ENCODE measurements at places on chromosomes 16 and 17.

DNA sequence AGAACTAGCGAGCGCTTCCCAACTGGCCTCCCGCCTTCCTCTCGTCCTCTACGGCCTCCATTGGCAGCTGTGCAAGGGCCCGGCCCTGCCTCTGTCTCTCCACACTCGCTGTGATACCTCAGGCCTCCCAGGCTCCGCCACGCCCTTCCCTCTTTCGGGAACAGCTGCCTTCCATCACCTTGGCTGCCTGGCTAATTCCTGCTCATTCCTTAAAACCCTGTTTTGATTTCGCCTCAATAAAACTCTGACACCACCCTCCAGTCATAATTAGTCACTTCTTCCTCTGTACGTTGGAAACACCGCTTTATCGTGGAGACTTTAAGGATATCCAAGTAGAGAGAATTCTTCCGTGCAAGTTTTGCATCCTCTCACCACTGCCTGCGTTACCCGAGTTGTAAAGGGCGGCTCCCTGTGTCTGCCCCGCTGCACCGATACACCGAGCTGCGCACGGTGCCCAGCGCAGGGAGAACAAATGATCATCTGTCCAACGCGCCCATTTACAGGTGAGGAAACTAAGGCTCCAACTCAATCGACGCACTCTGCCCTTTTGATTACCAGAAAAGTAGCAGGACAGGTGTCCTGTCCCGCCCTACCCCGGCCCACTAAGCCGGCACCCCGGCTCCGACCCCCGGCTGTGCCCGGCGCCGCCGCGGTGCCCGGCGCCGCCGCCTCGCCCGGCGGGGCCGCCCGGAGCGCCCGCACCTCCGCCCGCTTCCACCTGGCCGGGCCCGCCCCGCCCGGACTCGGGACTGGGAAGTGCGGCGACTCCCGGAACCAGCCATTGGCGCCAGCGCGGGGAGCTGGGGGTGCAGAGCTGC is 139.7 kb downstream of the SEC14L1 start:
- DNase-seq, result peak; percentile 76

GRCh38 chr17:46796956-46797530 is 21.4 kb downstream of the WNT3 start:
- no peak for DNase-seq

DNA sequence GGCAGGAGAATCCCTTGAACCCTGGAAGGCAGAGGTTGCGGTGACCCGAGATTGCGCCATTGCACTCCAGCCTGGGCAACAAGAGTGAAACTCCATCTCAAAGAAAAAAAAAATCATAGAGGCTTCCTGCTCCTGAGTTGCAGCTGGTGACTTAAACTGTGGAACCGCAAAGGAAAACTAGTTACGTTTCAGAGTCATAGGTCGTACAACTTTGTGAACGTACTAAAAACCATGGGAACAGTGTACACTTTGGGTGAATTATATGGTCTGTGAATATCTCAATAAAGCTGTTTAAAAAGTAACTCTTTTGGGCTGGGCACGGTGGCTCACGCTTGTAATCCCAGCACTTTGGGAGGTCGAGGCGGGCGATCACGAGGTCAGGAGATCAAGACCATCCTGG is 23.6 kb downstream of the SLC5A10 start:
- DNase-seq, result no peak

DNA sequence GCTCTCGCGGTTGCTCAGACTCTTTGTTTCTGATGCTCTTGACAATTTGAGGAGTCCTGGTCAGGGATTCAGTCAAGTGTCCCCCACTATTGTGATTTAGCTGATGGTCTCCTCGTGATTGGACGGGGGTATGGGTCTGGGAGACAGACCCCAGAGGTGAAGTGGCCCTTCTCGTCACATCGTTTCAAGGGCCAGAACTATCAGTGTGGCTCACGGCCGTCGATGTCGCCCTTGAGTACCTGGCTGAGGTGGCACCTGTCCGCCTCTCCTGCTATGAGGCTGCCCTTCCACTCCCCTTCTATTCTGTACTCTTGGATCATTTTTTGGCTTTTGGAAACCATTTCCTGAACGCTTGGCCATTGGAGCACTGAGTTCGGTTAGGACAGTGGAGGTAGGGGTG is 7.4 kb upstream of the MEAK7 start:
- peak; percentile 49 for DNase-seq

GRCh38 chr16:88853325-88853941 is 3.3 kb downstream of the GALNS start:
- no peak for DNase-seq

- no peak for DNase-seq
Observed at GRCh38 chr16:75260851-75261589, 9.6 kb upstream of the BCAR1 start.

- no peak for DNase-seq
Observed at GRCh38 chr16:48146710-48147109, 9.1 kb downstream of the ABCC12 start.

DNA sequence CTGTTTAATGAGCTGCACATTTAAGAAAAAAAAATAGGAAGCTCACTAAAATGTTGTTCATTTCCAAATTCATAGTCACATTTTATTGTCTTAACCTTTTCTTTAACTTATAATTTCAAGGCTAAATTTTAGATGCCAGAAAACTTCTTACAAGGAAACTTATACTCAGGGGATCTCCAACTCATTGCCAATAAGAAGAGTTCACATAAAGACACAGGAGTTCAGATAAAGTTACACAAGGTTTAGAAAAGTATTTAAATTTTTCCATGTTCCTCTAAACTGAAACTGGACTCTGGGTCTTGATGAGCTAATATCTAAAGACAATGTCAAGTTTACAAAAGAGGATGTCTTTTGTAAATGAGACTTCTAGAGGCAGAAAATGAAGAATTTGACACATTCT is 190.7 kb upstream of the KCNJ16 start:
- no peak for DNase-seq

GRCh38 chr17:41150026-41150425 is 401 bp upstream of the KRTAP4-5 start:
- no peak for DNase-seq

Measured in sigmoid colon (tissue), 7 donors.